Renal pelvis (tissue), 12 donors: ENCODE measurements at places on chromosomes 7 and 10.

- no peak for DNase-seq
Observed at GRCh38 chr10:80186364-80187012, 18.8 kb downstream of the ANXA11 start.

DNA sequence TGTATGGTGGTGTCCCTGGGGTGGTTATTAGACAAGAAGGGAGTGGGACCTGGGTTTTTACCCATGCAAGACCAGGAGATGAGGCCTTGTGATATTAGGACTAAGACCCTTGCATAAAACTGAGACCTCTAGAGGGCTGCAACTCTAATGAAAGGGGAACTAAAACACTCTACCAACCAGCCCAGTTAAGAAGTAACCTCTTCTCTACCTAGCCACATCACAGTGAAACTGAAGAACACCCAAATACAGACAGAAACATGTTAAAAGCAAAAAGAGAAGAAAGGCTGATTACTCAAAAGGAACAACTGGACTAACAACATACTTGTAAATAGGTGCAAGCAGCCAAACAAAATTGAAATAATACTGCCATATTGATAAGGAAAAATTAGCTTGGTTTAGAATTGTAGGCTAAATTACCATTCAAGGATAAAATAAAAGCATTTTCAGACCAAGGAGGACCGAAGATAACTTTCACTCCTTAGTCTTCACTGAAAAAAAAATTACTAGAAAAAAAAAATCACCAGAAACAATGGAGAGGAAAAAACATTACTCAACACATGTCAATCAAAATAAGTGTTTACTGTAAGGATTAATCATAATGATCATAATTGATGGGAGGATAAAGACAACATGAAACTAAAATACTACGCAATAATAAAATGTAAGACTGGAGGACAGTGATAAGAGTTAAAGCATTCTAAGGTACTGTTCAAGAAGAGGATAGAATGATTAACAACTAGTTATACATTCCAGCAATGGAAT lies 27.6 kb downstream of the ERLIN1 start:
- DNase-seq: no peak

DNA sequence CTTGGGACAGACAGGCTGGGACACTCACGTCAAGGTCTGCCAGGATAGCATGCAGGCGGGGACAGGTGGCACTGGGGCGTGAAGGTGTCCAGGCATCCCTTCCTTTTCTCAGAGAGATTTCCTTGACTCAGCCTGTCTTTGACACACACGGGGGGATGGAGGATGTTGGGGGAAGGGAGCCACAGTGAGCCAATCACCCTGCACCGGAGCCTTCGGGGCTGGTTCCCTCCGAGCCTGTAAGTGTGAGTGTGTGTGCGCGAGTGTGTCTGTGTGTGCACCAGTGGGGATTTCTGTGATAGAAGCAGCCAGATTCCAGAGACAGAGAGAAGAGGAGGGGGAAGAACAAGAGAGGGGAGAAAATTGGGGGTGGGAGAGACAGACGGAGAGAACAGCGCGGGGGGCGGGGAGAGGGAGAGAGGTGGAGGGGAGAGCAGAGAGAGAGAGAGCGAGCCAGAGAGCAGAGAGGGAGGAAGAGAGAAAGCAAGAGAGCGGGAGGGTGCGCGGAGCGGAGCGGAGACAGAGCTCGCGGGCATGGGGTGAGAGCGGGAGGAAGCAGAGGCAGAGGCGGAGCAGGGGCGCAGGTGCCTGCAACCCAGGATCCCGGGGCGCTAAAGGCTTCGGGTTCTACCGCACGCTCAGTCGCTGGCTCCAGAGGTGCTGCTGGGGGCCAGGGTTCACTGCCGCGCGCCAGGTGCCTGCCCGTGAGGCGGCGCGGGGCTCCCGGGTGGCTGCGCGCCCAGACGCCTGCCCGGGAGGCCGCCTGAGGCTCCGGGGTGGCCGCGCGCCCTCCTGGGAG lies 466 bp upstream of the GPR26 start:
- no peak for DNase-seq

DNA sequence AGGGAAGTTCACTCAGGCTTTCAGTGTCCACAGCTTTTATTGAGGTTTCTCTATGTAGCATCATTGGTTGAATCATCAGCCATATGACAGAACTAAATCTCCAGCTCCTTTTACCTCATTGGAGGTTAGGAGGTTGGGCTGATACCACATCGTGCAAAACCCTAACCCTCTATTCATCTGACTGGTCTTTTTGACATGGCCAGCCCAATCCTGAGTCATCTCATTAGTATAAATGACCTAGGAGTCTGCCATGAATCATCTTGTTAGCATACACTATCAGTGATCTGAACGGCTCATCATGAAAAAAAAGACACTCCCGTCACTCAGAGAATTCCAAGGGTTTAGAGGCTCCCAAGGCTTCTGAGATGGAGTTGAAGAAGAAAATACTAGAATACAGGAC lies 669.8 kb upstream of the POT1 start:
- DNase-seq: no peak

- DNase-seq: no peak
Observed at GRCh38 chr7:86664486-86664885, 20.8 kb downstream of the GRM3 start.

DNA sequence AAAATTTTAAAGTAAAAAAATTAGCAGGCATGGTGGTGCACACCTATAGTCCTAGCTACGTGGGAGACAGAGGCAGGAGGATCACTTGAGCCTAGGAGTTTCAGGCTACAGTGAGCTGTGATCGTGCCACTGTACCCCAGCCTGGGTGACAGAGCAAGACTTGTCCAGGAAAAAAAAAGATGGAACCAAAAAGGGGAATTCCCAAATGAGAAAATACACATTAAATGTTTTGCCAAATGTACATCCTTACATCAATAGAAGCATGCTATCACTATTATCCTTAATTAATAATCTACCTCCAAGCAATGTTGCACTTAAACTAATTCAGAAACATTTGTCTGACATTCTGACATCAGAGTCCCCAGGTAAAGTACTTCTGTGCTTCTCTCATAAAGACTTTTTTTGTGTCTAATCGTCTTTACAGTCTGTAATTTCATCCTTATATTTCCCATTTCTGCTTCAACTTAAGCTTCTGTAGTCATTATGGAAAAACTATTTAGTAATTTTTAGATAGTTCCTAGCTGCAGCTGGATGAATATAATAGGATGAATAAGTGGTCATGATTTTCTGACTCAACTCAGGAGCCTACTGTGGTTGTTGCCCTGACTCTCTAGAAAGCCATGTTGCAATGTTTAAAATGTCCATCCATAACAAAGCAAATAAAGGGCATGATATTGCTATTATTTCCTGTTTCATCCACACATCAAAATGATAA lies 57.7 kb downstream of the MYPN start:
- no peak for DNase-seq

DNA sequence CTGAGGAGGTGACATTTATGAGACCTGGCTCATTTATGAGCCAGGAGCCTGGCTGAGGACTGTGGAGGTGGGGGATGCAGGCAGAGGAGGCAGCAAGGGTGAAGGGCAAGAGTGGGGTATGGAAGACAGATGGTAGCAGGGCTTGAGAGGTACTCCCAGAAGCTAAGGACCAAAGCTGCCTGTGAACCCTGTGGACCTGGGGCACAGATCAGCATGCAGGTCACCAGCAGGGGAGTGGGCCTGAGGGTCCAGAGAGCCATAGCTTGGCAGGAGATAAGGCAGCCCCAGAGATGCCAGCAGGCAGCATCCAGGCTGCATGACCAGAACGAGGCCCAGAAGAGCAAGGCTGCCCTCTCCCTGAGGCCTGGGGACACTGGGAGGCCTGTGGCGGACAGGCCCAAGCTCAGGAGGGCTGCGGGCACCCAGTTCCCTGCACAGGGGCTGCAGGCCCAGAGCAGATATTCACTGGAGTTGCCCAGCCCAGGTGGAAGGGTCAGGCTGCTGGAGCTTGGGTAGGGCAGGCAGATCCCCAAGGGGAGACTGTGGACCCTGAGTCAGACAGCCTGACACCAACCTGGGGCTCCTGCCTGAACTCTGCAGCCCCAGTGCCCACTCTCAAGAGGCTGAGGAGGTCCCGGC lies 3.4 kb downstream of the GPR15LG start:
- no peak for DNase-seq

DNA sequence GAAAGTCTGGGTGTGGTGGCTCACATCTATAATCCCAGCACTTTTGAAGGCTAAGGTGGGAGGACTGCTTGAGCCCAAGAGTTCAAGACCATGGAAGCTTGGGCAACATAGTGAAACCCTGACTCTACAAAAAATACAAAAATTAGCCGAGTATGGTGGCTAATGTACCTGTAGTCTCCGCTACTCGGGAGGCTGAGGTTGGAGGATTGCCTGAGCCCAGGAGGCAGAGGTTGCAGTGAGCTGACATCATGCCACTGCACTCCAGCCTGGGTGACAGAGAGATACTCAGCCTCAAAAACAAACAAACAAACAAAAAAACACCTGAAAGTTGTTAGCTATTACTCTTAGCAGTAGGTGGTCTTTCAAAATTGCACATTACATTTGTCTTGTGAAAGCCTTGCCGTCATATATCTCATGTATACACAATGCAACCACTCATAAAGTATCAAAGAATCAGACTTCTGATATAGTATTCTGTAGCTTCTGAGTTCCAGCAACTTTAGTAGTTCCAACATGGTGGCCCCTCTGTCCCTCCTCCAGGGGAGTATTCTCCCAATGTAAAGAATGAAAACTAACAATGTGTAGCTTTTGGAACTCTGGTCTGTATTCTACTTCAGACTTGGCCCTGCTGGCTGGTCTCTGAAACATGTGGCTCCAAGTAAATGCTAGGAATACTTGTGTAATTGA lies 101.5 kb downstream of the ZNF92 start:
- no peak for DNase-seq

GRCh38 chr7:70782796-70783195 lies 349.1 kb upstream of the GALNT17 start:
- no peak for DNase-seq

DNA sequence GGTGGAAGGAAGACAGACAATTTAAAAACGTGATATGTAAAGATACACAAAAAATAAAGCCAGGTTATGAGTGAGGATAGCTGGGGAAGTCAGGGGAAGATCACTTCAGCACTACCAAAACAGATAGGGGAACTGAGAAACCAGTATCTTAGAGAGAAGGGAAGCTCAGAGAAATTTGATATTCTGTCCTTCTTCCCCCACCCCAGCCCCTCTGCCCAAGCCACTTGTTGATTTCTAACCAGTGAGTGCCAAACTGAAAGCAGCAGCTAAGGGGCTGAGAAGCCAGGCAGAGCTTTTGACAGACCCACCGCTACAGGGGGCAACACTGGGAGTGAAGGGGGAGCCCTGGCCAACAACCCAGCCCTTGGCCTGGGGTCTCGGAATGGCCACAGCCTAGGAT lies 9.1 kb upstream of the SLC29A3 start:
- no peak for DNase-seq
